Forelimb muscle (tissue), 1 donor: ENCODE measurements at places on chromosomes 13 and 19.

DNA sequence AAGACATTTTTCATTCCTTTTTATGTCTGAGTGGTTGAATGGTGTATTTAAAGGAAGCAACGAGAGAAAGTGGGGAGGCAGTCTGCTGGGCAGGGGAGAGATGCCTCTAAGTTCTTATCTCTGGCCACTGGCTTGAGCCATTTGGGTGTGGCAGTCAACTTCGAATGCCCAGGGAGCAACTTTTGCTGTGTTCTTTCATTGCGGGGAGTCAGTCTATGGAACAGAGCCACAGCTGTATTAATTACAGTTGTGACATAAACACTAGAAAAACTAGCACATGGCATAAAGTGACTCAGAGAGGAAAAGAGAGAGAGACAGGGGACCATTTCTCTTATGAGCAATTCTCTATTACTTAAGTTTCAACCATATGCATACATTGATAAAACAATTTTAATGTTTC, 40.4 kb upstream of the PDCD5 start:
- no peak for DNase-seq

DNA sequence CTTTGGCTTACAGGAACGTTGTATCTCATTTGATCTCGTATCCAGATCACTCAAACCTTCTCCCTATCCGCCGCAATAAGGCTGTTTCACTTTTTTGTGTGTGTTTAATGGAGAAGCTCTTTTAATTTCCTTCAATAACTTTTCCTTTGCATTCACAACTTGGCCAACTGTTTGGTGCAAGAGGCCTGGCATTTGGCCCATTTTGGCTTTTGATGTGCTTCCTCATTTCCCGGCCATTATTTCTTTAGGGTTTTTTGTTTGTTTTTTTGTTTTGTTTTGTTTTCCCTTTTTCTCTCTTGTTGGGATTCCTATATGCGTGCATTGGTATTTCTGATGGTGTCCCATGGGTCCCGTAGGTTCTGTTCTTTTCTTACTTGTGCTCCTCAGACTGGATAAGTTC, 6.1 kb upstream of the UPF3A start:
- DNase-seq, result no peak

DNA sequence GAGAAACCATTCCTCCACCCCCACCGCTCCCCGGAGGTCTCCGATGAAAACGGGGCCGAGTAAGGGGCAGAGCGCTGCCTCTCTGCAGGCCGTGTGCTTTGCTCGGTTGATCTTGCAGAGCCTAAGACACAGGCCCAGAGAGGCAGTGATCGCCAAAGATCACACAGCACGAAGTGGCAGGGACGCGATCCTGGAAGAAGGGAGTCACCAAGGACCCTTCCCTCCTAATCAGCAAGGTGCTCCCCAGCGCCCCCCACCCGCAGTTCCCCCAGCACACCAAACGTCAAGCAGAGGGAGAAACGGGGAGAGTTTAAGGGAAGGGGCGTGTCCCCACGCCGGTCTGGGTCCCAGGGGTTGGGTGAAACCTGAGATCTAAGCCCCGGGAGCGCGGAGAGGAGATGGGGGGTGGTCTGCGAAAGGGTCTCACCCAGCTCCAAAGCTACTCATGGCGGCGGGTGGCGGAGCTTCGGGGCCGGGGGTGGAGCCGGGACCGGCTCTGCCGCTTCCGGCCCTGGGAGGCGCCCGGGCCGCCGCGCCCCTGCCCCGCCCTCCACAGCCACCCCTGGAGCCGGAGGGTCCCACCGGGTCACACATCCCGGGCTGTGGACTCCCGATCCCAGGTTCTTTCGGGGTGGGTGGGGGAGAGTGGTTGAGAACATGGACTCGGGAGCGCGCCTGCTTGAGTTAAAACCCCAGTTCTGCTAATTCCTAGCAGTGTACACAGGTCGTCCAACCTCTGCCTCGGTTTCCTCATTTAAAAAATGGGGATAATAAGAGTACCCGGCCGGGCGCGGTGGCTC, at the start of gene EML2:
Gene EML2 (minus strand): TSS at position 468 of the 800 bp plus-strand sequence. CDS start 21 bp downstream, at position 447.
- no peak for DNase-seq

- no peak for DNase-seq
Measured at GRCh38 chr19:48966541-48967345, 1.6 kb downstream of the FTL start.

GRCh38 chr19:6608940-6609339, 18.0 kb upstream of the CD70 start:
- DNase-seq, result no peak
